ENCODE measurements at places on chromosomes 2 and 18.

GRCh38 chr18:64407606-64408005, 258.7 kb upstream of the LINC00305 start:
- DNase-seq, result no peak
- no peaks in the 10 kb centered on the region for H3K27me3 ChIP-seq
- no peak overlapping the region for H3K27ac ChIP-seq
- no peak overlapping the region for H3K4me3 ChIP-seq
- no peaks in the 10 kb centered on the region for H3K36me3 ChIP-seq

DNA sequence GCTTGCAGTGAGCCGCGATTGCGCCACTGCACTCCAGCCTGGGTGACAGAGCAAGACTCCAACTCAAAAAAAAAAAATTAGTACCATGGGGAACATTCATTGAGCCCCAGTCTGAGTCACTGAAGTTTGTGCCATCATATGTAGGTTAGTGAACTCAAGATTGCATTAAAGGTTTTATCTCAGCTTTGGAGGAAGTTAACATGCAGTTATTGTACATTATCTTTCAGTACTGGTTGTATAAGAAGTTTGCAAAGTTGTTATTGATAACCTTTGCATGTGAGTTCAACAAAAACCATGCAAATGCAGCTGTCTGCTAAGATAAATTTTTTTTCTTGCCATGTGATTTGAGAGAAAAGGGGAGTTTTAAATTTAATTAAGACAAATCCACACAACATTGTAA, 95.7 kb downstream of the MEIS1 start:
- no peak overlapping the region for H3K4me3 ChIP-seq
- no peaks in the 10 kb centered on the region for H3K36me3 ChIP-seq
- H3K4me1 ChIP-seq, result no peaks in the 10 kb centered on the region
- DNase-seq, result no peak
- no peaks in the 10 kb centered on the region for H3K27me3 ChIP-seq
- no peak overlapping the region for H3K27ac ChIP-seq

DNA sequence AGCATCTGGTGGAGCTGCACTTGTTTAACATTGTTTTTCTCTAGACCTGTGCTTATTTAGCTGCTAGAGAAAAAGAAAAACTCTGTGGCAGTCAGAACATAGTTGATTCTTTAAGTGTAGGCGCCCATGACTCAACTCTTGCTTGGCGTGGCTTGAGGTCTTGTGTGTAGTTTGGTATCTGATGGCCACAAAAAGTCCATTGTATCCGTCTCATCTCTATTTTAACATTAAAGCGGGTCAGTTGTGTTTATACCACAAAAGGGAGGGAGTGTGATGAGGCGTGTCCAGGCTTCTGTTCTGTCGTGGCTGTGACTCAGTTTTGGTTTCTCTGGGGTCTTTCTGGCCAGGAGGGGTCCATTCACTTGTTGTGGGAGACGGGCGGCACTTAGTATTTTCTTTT, 24.2 kb upstream of the UGT1A8 start:
- H3K27ac ChIP-seq, result no peak overlapping the region
- H3K4me1 ChIP-seq, result no peaks in the 10 kb centered on the region
- no peaks in the 10 kb centered on the region for H3K27me3 ChIP-seq
- no peaks in the 10 kb centered on the region for H3K36me3 ChIP-seq
- H3K4me3 ChIP-seq, result no peak overlapping the region
- no peak for DNase-seq

DNA sequence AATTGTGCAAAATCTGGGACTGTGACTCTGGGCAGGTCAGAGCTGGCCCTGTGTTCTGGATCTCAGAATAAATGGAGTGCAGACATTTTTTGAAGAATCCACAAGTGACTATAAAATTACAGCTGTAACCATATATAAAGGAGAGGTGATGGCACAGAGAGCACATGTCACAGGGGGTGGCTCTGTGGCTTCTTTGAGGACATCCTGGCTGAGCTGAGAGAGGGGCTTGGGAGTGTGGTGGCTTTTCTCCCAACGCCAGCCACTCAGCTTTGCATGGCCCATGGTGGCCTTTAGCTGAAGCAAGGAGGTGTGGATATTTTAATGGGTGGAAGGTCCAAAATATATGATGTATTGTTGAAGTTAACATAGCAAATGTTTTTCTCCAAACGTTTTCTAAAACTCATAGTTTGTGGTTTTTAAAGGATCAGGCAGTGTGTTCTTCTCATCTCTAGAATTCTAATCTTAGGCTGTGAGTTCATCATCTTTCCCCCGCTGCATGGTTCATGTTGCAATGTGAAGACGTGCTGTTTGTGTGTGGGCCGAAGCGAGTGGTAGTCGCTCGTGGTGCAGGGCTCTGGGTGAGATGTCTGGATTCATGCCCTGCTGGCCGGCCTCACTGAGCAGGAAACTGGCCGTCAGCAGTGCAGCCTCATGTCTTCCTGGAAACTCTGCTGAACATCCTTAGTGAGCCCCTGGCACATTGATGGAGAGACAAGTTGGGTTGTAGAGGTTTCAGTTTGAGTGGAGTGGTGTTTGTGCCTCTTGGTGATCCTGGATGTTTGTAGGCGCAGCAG, 109.9 kb downstream of the ZNF236 start:
- peaks cover 27% of the 10 kb centered on the region for H3K36me3 ChIP-seq
- H3K4me1 ChIP-seq, result no peaks in the 10 kb centered on the region
- H3K27me3 ChIP-seq, result no peaks in the 10 kb centered on the region
- no peak overlapping the region for H3K27ac ChIP-seq

GRCh38 chr18:24014062-24014985, at the start of gene TTC39C:
TTC39C (plus strand) TSS chr18:24014754; CDS start chr18:24014872, 118 bp downstream.
- H3K36me3 ChIP-seq, result no peaks in the 10 kb centered on the region
- no peaks in the 10 kb centered on the region for H3K4me1 ChIP-seq
- peak within 1 kb of the TSS; percentile 43 for H3K4me3 ChIP-seq
- peak; percentile 54 for DNase-seq

- no peak for DNase-seq
- H3K4me3 ChIP-seq, result no peak overlapping the region
- no peaks in the 10 kb centered on the region for H3K36me3 ChIP-seq
- H3K4me1 ChIP-seq, result no peaks in the 10 kb centered on the region
These were observed 472.1 kb downstream of the PARD3B start for GRCh38 chr2:205017381-205017780.

- peak overlapping the region; percentile 17 for H3K27ac ChIP-seq
- H3K4me3 ChIP-seq, result no peak overlapping the region
- peaks cover 10% of the 10 kb centered on the region for H3K4me1 ChIP-seq
- no peak for DNase-seq
- H3K27me3 ChIP-seq, result no peaks in the 10 kb centered on the region
- no peaks in the 10 kb centered on the region for H3K36me3 ChIP-seq
These were observed 26.4 kb upstream of the ATRAID start for GRCh38 chr2:27185331-27186026.

GRCh38 chr18:4445902-4446301, 9.2 kb downstream of the DLGAP1 start:
- H3K4me1 ChIP-seq, result no peaks in the 10 kb centered on the region
- no peak for DNase-seq
- H3K27me3 ChIP-seq, result no peaks in the 10 kb centered on the region
- no peaks in the 10 kb centered on the region for H3K36me3 ChIP-seq
- no peak overlapping the region for H3K27ac ChIP-seq

DNA sequence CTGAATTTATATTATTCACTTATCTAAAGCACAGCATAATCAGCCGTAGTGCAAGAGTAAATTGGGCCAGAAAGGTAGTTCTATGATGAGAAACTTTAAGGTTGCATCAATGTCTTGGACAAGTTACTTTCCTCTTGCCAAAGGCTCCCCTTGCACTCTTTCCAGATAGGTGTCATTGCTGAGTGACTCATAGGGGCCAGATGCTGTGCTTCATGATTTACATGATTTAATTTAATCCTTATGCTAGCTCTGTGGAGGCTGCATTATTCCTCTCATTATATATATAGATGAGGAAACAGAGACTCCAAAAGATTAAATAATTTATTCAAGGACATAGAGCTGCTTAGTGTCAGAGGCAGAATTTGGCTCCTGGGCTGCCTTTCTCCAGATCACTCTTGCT, 5.0 kb downstream of the CFAP221 start:
- H3K27ac ChIP-seq, result no peak overlapping the region
- DNase-seq, result no peak
- H3K4me3 ChIP-seq, result no peak overlapping the region

GRCh38 chr2:64745562-64745961, 91.8 kb upstream of the SERTAD2 start:
- H3K4me1 ChIP-seq, result peaks cover 4% of the 10 kb centered on the region
- H3K27ac ChIP-seq, result no peak overlapping the region
- no peak for DNase-seq

Measured in K562 (cell line).